ENCODE measurements at places on chromosomes 1 and 21.

DNA sequence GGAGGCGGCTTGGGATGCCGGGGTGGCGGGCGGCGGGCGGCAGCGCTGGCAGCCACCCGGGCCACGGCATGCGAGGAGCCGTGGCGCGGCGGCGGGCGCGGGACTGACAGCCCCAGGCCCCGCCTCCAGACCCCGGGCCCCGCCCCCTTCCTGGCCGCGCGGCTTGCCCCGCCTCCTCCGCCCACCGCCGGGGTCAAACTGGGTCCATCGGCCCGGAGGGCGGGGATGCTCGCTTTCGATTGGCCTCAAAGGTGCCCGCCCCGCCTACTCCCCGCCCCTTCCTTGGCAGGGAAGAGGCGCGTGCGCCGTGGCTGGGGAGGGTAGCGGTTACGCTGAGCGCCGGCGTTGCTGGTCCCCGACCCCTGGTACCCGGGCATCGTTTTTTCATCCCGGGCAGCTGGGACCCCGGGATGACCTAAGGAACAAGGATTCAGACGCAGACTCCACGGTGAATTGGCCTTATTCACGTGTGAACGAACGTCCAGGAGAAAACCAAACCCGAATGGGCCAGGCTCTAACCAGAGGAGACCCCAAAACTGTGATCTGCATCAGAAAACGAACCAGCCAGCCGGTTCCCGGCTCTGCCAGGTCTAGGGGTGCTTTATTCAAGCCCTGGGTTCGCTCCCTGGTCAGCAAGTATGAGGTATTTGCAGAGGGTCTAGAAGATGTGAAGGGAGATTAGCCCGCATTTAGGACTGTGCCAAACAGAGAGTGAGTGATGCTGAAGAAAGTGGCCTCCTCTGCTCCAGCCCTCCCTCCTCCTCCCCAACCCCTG, 117.2 kb upstream of the GUCA2B start:
- peak; percentile 76 for DNase-seq

GRCh38 chr1:212651521-212651920, 43.0 kb downstream of the ATF3 start:
- DNase-seq: no peak

GRCh38 chr1:79604490-79605198, 598.1 kb upstream of the ADGRL4 start:
- DNase-seq: no peak

DNA sequence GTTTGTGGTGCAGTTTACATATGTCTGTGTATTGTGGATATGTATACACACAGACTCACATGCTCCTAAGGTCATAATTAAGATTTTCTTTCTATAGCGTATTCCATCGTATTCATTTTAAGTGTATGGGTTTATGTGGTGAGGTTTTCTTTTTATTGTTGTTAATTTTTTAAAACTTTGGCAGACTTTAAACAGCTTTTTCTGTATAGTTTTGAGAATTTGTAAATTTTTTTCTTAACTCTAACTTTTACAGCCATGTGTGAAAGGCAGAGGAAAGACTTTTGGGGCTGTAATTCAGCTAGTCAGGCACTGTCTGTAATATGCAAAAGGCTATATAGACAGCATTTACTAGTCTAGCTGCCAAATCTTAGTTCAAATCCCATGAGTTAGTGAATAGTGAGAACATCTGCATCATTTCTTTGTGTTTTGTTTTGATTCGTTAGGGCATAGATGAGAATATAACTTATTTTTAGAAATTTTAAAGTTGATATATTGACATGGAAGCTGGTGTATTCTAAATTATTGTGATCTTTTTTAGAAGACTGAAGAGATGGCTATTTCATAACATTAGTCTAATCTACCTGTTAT, 2.3 kb downstream of the MAGI3 start:
- DNase-seq: no peak

- no peak for DNase-seq
Observed at GRCh38 chr1:8969937-8970336, 24.3 kb downstream of the CA6 start.

- no peak for DNase-seq
Observed at GRCh38 chr1:206856674-206857464, 8.6 kb upstream of the IL20 start.

DNA sequence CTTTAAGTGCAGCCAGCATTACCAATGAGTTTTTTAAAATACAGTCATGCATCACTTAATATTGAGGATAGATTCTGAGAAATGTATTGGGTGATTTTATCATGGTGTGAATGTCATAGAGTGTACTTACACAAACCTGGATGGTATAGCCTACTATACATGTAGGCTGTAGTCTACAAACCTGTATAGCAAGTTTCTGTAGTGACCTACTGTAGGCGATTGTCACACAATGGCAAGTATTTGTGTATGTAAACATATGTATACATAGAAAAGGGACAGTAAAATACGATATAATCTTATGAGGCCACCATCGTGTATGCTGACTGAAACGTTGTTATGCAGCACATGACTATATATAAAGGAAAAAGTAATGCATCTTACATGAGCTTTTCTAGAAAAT, 48.2 kb downstream of the RPE65 start:
- DNase-seq: no peak
